Cardiac atrium fibroblast (primary cell): ENCODE measurements at places on chromosomes 12 and 14. TPM values are rescaled to one million over a fixed set of nuclear protein-coding genes. Genes with fewer than 3 reads are reported as not detected.

The SLC2A3 gene
- total RNA-seq: 67.9 and 123 TPM in 2 replicates

The SERPINA9 gene
- not detected in 2 replicates for total RNA-seq

The BEGAIN gene
- total RNA-seq: under 0.01 TPM in 1 of 2 replicates, not detected in the other

The FGF23 gene
- total RNA-seq: not detected in 2 replicates

The FOXG1 gene
- not detected in 2 replicates for total RNA-seq

The CLMN gene
- total RNA-seq: 0.81 and 7.2 TPM in 2 replicates

The GPR135 gene
- total RNA-seq: 1.1 and 1.4 TPM in 2 replicates

The RERG gene
- 0.72 and 1.6 TPM in 2 replicates for total RNA-seq

The SERPINA6 gene
- total RNA-seq: not detected in 2 replicates

The GPR162 gene
- 2.6 and 7.0 TPM in 2 replicates for total RNA-seq

The MIP gene
- total RNA-seq: not detected in 2 replicates

The RFX4 gene
- not detected in 2 replicates for total RNA-seq
